ENCODE measurements at places on chromosomes 12 and 14. TPM values are rescaled to one million over a fixed set of nuclear protein-coding genes. Genes with fewer than 3 reads are reported as not detected.

Gene TCL1B
- total RNA-seq, result not detected

Gene NID2
- total RNA-seq, result 58.5 TPM

Gene RIMBP2
- not detected for total RNA-seq

Gene AQP6
- not detected for total RNA-seq

Gene LRFN5
- 0.16 TPM for total RNA-seq

Gene PRH2
- total RNA-seq, result not detected

DNA sequence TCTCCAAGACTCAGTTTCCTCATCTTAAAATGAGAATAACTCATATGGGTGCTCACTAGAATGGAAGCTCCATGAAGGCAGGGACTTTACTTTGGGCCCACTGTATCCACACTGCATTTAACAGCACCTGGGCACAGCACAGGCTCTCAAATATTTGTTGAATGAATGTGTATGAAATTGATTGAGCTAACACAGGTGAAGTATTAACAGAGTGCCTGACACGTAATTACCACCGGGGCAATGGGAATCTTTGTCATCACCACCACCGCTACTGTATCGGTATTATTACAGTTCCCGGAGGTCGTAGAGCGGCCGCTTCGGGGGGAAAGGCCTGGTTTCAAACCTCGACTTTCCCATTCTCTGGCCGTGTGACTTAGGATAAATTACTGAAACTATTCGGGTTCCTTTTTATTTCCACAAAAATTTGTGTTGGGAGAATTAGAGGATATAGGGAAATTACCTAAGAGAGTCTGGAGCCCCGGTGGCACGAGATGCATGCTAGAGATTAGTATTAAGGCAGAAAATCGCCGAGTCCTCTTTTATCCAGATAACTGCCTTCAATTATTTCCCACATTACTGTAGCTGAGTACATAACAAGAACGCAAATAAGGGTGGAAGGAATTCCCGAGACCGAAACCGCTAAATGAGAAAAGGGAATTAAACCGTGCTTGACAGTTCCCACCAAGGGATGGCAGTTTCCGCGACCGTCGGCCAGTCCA is 1.0 kb upstream of the RIC8B start:
- no peak for DNase-seq

DNA sequence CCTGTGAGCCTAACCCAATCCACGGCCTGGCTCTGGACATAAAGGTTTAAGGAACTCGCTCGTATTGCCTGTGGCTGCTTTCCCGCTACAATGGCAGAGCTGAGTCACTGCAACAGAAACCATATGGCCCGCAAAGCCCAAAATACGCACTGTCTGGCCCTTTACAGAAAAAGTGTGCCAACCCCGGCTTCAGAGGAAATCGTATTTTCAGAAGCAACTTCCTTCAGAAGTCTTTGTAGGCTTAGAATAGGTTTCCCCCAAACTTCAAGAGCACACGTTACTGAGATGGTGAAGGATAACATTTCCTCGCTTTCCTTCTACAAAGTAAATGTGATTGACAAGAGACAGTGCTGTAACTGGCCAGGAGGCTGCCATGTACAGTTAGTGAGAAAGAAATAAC is 34.8 kb upstream of the TESC start:
- DNase-seq, result no peak

GRCh38 chr12:65517656-65518210 is 239.2 kb downstream of the MSRB3 start:
- DNase-seq, result no peak

DNA sequence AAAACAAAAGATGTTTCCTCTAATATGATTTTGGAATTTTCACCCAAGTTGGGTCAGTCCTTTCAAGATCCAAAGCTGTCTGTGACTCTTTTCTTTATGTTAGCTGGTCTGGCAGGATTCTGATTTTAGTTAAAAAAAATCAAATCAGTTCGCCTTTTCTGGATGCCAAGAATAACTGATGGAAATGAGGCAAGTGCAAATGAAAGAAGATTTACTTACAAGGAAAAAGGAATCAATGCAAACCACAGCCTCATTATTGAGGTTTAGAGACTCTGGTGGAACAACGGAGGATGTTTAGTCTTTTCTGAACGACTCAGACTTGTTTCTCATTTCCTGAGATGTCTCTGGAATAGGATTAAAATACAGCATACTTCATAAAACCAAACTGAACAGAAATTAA is 117.0 kb upstream of the DYRK2 start:
- no peak for DNase-seq

DNA sequence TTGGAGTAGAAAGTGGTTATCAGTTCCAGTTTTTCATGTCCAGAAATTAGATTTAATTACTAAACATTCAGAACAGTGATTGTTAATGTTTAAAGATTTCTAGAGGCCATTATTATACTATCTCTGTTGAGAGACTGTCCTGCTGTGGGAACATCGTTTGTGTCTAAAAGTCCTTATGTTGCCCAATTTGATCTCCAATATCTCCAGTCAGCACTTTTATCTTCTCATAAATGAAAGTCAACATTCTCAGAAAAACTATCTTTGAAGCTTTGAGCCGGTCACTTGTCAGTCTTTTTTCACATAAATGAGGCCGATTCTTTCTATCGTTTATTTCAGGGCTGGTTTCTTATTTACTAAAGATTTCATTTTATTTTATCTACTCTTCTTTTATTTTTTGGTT is 90.8 kb upstream of the NPAS3 start:
- no peak for DNase-seq

DNA sequence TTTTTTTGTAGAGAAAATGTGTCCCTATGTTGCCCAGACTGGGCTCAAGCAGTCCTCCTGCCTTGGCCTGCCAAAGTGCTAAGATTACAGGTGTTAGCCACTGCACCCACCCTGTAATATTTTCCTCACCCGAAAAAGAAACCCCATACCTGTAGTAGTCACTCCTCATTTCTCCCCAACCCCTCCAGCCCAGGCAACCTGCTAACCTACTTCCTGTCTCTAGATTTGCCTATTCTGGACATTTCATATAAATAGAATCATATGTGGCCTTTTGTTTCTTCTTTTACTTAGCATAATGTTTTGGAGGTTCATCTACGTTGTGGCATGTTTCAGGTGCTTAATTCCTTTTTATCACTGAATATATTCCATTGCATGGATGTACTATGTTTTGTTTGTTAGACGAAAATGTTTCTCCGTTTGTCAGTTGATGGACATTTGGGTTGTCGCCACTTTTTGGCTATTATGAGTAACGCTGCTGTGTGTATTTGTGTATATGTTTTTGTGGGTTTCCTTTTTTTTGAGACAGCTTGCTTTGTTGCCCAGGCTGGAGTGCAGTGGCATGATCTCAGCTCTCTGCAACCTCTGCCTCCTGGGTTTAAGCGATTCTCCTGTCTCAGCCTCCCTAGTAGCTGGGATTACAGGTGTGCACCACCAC is 6.2 kb downstream of the ANKRD13A start:
- DNase-seq, result no peak

DNA sequence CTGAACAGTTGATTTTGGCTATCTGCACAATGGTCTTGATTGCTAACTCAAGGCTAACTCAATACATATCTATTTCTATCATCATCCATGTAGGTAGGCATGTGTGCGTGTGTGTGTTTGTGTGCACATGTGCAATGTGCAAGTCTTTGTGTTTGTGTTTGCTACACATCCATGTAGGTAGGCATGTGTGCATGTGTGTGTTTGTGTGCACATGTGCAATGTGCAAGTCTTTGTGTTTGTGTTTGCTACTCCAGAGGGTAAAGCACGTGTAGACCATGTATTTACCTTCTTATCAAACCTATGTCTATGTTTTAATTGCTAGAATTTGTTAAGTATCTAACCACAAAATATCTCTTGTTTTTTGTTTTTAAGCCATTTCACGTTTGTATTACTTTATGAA is 962.6 kb downstream of the LRFN5 start:
- DNase-seq, result no peak

DNA sequence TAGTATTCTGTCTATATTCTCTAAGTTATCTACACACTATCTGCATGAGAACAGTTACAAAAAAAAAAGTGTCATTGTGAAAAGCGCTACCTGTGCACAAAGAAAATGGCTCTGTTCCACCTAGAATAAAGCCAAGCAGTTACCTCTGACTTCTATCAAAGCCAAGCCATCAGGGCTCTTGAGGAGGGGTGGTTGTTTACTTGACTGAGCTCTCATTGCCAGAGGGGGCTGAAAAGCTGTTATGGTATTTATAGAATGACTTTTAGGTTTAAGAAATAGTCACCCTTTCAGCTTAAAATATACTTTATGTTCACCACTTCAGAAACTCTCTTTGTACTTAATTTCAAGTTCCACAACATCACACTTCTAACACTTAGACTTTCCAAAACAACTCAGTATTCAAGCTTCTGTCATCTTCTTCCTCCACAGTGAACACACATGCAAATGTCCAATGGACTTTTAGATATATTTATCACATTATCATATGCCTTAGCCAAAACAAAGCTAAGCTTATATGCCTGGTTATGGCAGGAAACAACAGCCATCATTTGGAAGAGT is 7.5 kb downstream of the ITPR2 start:
- DNase-seq, result no peak

DNA sequence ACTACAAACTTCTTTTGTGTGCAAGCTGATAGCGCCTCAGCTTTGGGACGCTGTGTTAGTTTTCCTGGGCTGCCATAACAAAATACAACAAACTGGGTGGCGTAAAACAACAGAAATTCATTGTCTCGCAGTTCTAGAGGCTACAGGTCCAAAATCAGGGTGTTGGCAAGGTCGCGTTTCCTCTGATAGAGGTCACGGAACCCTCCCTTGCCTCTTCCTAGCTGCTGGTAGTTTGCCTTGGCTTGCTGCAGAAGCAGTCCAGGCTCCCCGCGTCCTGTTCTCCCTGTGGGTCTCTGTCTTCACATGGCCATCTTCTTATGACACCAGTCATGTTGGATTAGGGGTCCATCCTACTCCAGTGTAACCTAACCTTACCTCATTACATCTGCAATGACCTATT is 32.8 kb upstream of the PTGR2 start:
- no peak for DNase-seq

DNA sequence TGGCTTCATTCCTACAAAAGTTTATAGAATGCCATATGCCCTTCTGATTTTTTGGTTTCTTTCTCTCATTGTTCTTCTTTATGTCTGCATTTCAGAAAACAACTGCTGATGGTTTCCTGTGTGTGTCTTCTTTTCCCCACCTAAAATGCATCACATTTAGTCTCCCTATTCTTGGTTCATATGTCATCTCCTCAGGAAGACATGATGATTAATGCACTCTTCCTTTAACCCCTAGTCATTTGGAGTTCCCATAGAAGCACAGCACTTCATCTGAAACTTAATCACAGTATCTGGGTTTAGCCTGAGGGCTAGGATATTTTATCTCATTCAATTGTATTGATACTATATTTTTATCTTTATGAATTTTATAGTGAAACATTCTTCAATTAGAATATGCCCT is 21.5 kb downstream of the GNPNAT1 start:
- DNase-seq, result no peak

DNA sequence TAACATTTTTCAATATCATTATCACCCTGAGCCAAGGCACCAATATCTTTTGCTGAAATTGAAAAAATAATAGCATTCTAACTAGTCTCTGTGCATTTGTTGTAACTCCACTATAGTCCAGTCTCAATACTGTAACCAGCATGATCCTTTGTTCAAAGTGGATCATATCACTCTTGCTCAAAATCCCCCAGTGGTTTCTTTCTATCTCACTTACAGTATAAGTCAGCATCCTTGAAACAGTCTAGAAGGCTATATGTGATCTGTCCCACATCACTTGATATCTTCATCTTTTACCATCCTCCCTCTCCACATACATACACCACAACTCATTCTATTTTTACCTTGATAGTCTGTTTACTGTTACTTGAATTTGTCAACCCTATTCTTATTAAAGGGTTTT is 435.7 kb downstream of the CCER1 start:
- no peak for DNase-seq

DNA sequence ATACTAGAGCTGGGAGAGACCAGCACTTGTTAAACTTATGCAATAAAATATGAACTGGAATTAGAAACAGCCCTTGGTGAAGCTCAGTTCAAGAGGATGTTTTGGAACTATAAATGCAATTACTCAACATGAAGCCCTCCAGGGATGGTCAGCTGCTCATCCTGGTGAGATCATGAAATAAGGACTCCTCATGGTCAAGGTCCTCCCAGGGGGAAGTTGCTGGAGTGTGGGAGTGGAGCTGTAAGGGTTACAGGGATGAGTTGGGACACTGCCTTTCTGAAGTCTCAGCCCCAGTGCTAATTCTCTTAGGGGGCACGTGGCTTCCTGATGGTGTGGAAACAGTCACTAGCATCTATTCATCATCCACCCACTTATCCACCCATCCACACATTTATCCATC is 301.7 kb upstream of the SFSWAP start:
- no peak for DNase-seq

DNA sequence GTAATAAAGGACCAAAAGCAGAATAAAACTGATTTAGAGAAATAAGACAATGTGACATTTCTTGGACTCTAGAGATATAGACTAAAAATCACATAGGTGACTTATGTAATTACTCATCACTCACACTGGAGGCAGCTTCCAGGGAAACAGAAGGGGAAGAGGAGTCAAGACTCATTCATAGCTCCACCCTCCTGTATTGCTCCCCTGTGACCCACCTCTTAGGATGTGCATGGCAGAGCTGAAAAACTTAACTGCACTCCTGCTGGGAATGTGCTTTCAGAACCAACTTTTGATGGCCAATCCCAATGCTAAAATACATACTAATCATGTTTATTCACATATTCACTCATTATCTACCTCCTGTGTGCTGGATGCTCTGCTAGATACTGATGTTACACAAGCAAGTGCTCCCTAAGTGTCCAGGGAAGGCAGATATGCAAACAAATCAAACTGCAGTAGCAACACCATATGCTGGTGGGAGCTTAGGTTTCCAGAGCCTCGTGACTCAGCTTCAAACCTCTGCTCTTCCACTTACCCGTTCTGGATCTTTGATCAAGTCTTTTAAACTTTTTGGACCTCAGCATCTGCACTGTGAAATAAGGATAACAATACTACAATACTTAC is 316.1 kb downstream of the GALC start:
- DNase-seq, result no peak

- no peak for DNase-seq
These were observed 310.0 kb upstream of the DDHD1 start for GRCh38 chr14:53462931-53463778.

- DNase-seq, result no peak
These were observed 37.7 kb upstream of the DUSP6 start for GRCh38 chr12:89389755-89390661.

DNA sequence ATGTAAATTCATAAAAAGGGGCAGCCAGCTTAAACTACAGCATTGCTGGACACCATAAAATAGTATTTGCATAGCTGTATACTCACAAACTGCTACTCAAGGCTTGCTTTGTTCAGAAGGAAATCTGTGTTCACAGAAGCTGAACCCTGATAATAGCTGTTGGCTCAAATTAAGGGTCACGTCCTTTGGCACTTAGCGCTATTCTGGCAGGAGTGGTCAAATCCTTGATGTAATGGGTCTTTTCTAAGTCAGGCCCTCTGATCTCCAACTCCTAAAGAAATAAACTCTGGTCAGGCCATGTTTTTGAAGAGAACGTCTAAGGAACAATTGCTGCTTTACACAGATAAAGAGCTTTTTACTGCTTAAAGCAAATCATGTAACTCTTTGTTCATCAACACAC is 12.8 kb upstream of the PSMA6 start:
- no peak for DNase-seq

- DNase-seq, result no peak
These were observed 718.3 kb downstream of the RERGL start for GRCh38 chr12:17371491-17372215.
